Glutamatergic neuron (in vitro differentiated cells): ENCODE measurements at places on chromosomes 7 and 10.

- DNase-seq = no peak
These were observed 73.1 kb upstream of the UCN3 start for GRCh38 chr10:5291501-5292195.

- no peak for DNase-seq
These were observed 149.4 kb upstream of the MKI67 start for GRCh38 chr10:128275388-128276177.

DNA sequence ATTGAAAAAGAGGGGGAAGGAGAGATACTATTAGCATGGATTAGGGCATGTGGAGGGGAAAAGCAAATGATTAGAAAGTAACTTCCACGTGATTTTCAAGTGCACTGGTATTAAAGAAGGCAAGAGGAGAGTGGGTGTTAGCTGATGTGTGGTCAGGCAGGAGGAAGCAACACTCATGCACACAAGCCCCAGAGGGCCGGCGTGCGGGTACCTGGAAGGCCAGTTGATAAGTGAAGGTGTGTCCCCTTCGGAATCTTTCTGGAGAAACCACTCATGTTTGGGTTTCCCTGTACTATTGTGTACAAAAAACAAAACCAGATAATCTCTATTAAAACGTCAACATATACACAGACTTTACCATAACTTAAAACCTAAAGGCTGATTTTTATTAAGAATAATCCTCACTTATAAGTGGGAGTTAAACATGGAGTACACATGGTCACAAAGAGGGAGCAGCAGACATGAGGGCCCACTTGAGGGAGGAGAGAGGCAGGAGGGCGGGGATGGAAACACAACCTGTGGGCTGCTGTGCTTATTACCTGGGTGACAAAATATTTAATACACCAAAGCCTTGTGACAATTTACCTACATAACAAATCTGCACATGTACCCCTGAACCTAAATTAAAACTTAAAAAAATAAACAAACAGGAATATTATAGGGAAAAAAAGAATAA is 98.9 kb downstream of the SVIL start:
- no peak for DNase-seq

GRCh38 chr10:97539523-97540200 is 32.9 kb upstream of the ANKRD2 start:
- no peak for DNase-seq

GRCh38 chr10:98076086-98076485 is 45.7 kb upstream of the CRTAC1 start:
- no peak for DNase-seq
